T-helper 1 cell (primary cell): ENCODE measurements at places on chromosomes 16 and 17.

DNA sequence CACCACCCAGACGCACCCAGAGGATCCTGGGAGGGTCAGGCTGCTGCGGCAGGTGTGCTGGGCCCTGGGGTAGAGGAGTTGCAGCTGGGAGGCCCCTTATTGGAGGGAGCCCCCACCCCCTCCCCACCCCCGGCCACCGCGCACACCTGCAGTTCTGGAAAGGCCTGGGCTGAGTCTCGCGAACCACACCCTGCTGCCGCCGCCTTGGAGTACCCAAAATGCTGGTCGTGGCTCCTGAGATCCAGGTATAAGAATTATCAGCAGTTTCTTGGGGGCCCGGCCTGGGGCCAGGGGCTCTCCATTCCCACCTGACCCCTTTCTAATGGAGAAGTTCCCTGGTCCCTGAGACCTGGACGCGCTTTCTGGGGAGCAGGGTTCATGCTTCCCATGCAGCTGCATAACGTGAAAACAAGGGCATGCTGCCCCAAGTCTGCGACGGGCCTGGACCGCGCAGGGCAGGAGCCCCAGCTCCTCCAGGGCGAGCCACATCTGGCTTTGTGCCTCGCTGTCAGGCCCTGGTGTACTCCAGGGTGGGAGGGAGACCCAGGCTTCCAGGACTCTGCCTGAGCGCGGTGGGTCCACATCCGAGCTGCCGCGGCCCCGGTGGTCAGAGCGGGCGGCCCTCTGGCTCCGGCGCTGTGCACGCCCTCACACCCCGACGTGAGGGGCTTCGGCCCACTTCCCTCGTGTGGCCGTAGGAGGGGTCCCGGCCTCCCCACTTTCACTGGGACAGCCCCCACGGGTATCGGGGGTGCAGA lies 7.3 kb upstream of the SNAI3 start:
- no peak for DNase-seq

DNA sequence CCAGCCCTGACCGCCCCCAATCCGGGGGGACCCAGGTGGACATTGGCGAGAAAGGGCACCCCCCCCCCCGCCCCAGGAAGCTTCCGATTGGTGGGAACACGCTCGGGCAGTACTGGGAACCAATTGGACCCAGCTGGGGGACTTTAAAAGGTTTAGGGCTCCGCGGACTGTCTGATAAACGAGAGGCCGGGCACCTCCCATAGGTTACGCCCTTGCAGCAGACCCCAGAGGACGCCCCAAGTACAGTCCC lies 245 bp downstream of the TMEM256 start:
- DNase-seq = no peak

GRCh38 chr17:78173097-78173715 lies 4.8 kb downstream of the SYNGR2 start:
- no peak for DNase-seq

DNA sequence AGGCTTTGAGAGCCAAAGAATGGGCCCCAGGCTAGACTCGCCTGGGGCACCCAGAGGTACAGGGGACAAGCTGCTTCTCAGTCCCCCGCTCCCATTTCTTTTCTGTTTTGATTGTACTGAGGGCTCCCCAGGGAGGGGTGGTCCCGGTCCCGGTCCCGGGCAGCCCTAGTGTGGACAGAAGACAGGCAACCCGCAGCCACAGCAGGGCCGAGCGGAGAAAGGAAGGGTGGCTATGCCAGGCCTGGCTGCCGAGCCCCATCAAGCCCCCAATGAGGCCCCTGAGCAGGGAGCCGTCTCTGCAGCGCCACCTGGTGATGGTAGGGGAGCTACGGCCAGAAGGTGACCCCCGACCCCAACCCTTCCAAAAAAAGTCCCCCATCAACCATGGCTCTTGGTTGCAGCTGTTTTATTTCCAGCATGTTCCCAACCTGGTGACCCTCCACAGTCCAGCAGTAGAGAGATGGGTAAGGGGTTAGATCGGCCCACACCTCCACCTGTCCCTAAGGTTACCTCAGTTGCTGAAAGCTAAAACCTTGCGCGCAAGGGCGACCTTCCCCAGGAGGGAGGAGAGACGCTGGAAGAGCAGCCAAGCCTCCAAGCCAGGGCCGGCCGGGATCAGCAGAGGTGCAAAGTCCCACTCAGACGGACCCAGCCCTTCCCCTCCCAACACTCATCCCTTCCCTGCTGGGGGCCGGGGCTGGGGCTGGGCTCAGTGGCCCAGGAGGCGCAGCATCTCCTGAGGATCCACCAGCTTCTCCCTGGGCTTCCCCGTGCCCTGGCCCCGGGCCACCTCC lies 2.6 kb upstream of the GRIN2C start:
- DNase-seq = peak; percentile 59

GRCh38 chr16:8892101-8892575 lies 10.0 kb downstream of the LITAFD start:
- no peak for DNase-seq

DNA sequence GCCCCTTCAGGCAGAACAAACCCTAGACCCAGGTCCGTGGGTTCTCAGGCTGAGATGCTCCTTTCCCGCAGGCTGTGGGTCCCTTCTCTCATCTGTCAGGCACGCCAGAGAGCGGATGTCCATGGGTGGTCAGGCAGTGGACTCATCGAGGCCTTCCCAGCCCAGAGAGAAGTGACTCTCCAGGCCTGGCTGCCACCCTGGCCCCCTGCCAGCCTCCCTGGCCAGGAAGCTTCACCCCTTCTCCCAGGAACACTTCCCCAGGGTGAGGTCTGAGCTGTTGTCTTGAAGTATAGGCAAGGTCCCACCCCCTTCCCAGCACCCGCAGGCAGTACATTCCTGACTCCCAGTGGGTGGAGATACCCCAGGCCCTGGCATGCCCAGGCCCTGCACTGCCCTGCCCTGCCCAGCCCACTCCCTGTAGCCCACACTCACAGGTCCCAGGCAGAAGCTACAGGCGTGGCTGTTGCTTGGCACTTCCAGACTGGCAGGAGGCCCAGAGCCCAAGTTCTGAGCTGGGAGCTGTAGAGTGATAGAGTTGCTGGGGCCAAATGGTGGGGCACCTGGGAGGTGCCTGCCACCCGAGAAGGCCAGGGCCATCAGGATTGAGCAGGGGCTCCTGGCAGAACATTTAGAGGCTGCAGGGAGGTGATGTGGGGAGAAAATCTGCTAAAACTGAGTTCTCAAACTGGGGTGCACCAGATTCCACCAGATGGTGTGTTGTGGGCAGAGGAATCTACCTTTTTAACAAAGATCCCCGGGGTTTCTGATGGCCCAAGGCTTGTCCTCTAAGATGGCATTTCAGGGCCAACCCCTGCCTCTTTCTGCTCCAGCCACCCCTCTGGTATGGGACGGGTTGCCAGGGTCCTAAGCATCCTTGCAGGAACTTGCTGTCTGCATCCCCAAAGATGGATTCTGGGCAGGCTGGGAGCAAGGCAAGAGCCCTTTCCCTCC lies 6.7 kb downstream of the ITGA3 start:
- no peak for DNase-seq

GRCh38 chr17:71825687-71826086 lies 295.1 kb upstream of the SOX9 start:
- DNase-seq = no peak

GRCh38 chr16:21598701-21599121 lies 666 bp upstream of the METTL9 start:
- no peak for DNase-seq

DNA sequence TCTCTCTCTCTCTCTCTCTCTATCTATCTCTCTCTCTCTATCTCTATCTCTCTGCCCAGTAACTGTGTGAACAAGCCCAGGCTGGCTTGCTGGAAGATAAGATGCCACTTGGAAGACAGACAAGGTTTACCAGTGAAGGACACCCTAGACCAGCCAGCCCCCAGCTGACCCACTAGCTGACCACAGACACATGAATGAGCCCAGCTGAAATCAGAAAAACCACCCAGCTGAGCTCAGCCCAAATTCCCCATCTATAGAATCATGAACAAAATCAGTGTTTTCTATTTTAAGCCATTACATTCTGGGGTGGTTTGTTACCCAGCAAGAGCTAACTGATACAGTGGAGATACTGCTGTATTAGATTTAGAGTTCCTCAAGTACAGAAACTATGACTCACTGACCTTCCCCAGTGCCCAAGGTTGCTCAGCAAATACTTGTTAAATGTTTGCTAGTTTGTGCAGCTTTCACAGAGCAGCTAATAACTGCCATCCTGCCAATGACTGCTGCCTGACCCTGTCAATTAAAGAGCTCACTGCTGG lies 18.0 kb downstream of the EMP2 start:
- no peak for DNase-seq

DNA sequence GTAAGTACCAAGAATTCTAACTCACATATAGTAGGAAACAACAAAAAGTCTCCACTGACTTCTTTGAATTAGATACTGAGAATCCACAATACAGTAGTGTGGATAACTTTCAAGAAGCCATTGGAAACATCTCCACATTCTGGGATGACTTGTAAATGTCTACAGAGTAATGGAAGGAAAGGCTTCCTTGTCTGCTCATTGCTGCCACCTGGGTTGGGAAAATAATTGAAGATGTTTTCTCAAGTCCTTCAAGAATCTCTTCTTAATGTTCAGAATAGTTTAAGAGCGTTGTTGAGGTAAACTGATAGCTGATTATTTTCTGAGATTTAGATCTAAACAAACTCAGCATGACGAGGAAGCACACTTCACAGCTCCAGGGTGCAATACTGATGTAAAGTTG lies 14.0 kb downstream of the CPSF4L start:
- no peak for DNase-seq

GRCh38 chr17:78494696-78495330 lies 82.4 kb downstream of the DNAH17 start:
- no peak for DNase-seq

DNA sequence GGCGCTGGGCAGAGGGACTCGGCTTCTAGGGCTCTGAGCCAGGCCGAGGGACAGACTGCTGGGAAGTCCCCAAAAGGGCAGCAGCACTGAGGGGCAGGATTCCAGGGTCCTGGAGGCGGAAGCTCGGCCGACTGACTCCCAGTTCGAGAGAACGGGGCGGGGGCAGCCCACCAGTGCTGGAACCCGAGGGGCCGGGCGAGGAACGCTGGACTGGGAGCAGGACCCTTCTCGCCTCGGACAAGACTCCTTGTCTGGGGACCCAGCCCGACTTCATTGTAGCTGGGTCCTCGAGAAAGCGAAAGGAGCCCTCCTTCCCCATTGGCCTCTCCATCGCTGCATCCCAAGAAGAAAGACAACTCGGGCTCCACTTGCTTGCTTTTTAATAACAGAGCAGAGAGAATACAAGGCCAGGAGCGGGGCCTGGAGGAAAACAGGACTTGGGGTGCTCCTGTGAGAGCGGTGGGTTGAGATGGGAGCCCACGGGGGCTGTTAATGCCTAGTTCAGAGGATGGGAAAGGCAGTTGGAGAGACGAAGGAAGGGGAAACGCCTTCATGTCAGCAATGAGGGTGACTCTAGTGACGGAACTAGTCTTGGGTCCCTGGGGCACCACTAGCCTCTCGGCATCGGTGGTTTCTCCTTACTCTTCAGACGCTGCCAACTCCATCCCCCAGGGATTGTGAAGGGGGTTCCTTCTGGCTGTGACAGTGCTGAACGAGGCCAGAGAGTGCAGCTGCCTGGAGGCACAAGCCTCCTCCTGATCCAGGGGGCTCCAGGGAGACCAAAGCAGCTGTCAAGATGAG lies 492 bp upstream of the CAMTA2 start:
- DNase-seq = no peak

GRCh38 chr16:15754821-15755534 lies 101.8 kb downstream of the MYH11 start:
- DNase-seq = no peak

DNA sequence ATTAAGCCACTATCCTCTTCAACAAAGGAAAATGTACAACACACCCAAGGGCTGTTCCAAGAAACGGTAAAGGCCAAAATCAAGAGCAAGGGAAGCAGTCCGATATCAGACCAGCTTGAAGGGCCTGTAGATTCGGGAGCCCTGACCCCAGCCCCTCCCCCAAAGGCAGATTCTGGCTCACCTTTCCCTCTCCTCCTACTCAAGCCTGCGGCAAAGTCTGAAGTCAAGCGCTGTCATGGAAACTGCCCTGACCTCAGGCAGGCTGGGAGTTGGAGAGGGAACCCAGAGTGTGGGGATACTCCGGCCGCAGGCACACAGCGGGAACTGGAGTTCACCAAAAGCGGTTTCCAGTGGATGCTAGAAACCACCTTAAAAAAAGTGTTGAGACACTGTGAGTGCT lies 1.8 kb downstream of the ALYREF start:
- DNase-seq = no peak

GRCh38 chr17:50502301-50502990 lies 5.8 kb upstream of the MYCBPAP start:
- DNase-seq = no peak

DNA sequence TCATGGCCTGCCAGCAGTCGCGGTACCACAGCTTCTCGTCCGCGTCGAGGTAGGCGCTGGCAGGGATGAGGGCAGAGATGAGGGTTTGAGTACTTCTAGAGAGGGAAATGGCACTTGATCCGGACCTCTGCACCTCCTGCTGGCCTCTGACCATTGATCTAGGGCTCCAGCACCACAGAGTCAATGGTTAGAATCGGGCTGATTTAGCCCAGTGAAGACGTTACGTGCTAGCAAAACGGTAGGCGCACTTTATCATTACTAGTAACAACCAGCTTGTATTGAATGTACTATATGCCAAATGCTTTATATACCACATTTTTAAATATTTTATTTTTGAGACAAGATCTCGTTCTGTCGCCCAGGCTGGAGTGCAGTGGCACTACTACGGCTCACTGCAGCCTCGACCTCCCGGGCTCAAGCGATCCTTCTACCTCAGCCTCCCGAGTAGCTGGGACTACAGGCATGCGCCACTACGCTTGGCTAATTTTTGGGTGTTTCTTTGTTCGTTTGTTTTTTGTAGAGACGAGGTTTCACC lies 526 bp downstream of the TSNAXIP1 start:
- DNase-seq = no peak
